Activated T-cell treated with anti-CD3 and anti-CD28 coated beads, Interleukin-2, amount 50 U/mL, for 24 hours (primary cell): ENCODE measurements at places on chromosomes 2 and 18.

DNA sequence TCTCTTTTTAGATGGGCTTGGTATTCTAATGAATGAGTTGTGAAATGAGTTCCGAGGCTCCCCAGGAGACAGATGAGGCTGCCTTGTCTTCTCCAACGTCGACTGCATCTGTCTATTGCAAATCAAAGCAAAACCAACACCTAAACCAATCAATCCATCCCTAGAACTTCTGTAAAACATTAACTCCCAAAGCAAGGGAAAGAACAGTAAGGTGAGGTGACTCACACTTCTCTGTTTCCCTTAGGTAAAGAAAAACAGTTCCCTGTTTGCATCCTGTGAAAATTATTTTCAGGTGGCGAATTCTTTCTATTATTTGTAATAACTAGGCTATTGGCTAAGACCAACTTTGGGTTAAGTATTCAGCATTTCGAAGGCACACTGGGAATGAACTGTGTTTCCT lies 249.4 kb downstream of the EPHA4 start:
- no peak overlapping the region for H3K27ac ChIP-seq
- no peaks in the 10 kb centered on the region for H3K36me3 ChIP-seq
- no peaks in the 10 kb centered on the region for H3K4me1 ChIP-seq
- DNase-seq: no peak
- no peak overlapping the region for H3K4me3 ChIP-seq

DNA sequence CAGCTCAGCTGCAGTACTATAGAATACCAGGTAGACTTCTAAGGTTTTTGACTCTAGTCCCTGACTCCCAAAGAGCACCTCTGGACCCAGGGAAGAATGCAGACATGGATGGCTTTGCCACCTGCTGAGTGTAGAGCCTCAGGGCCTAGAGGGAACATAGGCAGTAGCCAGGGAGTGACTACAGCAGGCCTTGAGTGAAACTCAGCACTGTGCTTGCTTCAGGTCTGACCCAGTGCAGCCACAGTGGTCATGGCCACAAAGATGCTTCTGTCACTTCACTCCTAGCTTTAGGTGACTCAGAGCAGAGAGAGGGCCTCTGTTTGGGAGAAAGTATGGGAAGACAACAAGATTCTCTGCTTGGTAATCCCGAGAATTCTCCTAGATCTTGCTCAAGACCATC lies 162.2 kb upstream of the ITGA4 start:
- no peak overlapping the region for H3K27ac ChIP-seq
- no peaks in the 10 kb centered on the region for H3K27me3 ChIP-seq
- H3K4me3 ChIP-seq: no peak overlapping the region
- peaks cover 32% of the 10 kb centered on the region for H3K36me3 ChIP-seq
- peaks cover 13% of the 10 kb centered on the region for H3K4me1 ChIP-seq
- DNase-seq: no peak

GRCh38 chr2:8677646-8678592 lies 3.9 kb upstream of the ID2 start:
- H3K4me3 ChIP-seq: peak overlapping the region; percentile 71
- peak overlapping the region; percentile 18 for H3K27ac ChIP-seq
- peaks cover 21% of the 10 kb centered on the region for H3K36me3 ChIP-seq
- peak; percentile 63 for DNase-seq
- peaks cover 42% of the 10 kb centered on the region for H3K4me1 ChIP-seq

GRCh38 chr18:57004366-57005121 lies 142.3 kb upstream of the BOD1L2 start:
- no peaks in the 10 kb centered on the region for H3K27me3 ChIP-seq
- H3K27ac ChIP-seq: peak overlapping the region; percentile 91
- peak overlapping the region; percentile 41 for H3K4me3 ChIP-seq
- H3K4me1 ChIP-seq: peaks cover 42% of the 10 kb centered on the region
- H3K36me3 ChIP-seq: no peaks in the 10 kb centered on the region
- no peak for DNase-seq

- H3K27me3 ChIP-seq: no peaks in the 10 kb centered on the region
- H3K36me3 ChIP-seq: peaks cover 22% of the 10 kb centered on the region
- DNase-seq: peak; percentile 53
- H3K4me1 ChIP-seq: peaks cover 49% of the 10 kb centered on the region
Observed at GRCh38 chr2:62197011-62197924, 1.4 kb downstream of the B3GNT2 start.
